Regular cardiac myocyte (primary cell): ENCODE measurements at places on chromosomes 16 and 17. TPM values are rescaled to one million over a fixed set of nuclear protein-coding genes. Genes with fewer than 3 reads are reported as not detected.

The EVPL gene
- under 0.01 TPM in 2 replicates for total RNA-seq

The POLG2 gene
- total RNA-seq = 10.4 and 11.1 TPM in 2 replicates

The ABCC11 gene
- total RNA-seq = 0.38 and 0.56 TPM in 2 replicates

The SMIM22 gene
- total RNA-seq = not detected in 2 replicates

The NXPH3 gene
- 0.38 and 2.0 TPM in 2 replicates for total RNA-seq

The ZNF385C gene
- total RNA-seq = under 0.01 TPM in 1 of 2 replicates, not detected in the other

The CENPX gene
- 13.8 and 53.7 TPM in 2 replicates for total RNA-seq

The ABCA8 gene
- 40.6 and 123 TPM in 2 replicates for total RNA-seq

The AGRP gene
- total RNA-seq = not detected in 2 replicates

The FOXF1 gene
- 0.19 and 0.28 TPM in 2 replicates for total RNA-seq

The PIRT gene
- total RNA-seq = not detected in 2 replicates

The BCAR1 gene
- total RNA-seq = 48.5 and 51.0 TPM in 2 replicates

The RAMP2 gene
- under 0.01 and 0.58 TPM in 2 replicates for total RNA-seq

The SLC6A2 gene
- total RNA-seq = not detected in 2 replicates

The DPEP3 gene
- not detected in 2 replicates for total RNA-seq

The HOXB9 gene
- under 0.01 and 0.19 TPM in 2 replicates for total RNA-seq
